ENCODE measurements at places on chromosomes 7 and 10.

DNA sequence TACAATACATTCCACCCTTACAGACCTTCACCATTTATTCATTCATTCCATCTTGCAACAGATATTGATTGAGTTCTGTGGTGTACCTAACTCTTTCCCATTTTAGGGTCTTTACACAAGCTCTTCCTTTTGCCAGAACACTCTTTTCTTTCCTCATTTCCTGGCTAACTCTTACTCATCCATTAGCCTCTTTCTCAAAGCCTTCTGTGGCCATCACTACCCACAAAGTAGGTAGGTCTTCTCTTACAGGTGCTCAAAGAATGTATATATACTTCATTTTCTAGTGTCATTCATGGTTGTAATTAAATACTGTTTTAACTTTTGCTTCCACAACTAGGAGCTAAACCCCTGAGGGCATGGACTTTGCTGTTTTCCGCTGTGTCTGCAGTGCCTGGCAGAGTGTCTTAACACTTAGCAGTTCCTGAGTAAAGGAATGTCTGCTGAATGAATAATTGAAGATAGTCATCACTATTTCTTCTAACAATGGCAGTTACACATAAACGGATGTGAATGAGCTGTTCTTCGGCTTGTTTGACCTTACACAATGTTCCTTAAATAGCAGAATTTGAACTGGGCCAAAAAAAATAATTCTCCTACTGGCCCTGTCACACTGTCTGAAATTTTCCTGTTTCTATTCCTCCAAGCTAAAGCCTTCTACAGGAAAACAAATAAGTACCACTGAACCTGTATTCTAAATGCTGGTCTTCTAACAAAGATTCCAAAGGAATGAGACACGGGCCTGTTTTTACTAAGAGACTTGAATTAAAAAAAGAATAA is 15.1 kb downstream of the BCAP29 start:
- DNase-seq: no peak

DNA sequence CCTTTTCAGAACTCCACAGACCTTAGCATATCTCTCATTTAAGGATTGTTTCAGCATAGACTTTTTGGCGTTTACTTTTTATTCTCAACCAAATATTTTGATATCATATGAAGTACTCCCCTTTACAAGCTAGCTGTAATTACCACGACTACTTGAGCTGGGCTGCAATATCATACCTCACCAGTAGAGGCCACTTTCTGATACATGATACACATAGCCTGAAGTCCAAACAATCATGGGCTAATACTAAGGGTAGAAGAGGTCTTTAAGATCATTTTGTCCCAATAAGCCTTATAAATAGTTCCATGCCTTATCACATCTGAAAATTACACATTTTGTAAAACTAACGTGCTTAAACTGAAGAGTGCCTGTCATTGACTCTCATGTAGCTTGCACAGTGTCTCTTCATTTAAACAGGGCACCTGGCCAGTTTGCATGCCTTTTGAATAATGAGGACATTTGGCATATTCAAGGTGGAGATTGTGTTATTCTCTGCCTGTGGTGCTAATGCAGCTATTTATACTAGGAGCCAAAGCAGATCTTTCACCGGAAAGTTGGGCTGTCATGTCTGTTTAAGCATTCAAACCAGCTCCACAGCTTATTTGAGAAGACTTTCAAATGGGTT is 403.7 kb upstream of the ZMIZ1 start:
- DNase-seq: no peak

- DNase-seq: no peak
These were observed 54.6 kb downstream of the VSTM2A start for GRCh38 chr7:54596747-54597146.

GRCh38 chr7:27125986-27126394 is 4.6 kb downstream of the HOXA4 start:
- no peak for DNase-seq

Data from stimulated activated CD4-positive, alpha-beta T cell treated with anti-CD3 and anti-CD28 coated beads, Interleukin-1b, Interleukin-23, amount 100 ng/mL, for 1 hour (primary cell).